ENCODE measurements at places on chromosomes 2 and 18. TPM values are rescaled to one million over a fixed set of nuclear protein-coding genes. Genes with fewer than 3 reads are reported as not detected.

Gene DCDC2C
- not detected for total RNA-seq

Gene DUSP2
- total RNA-seq, result 2.0 TPM

Gene ACVR1C
- 0.27 TPM for total RNA-seq

Gene RAX
- total RNA-seq, result not detected

Gene HJURP
- 0.67 TPM for total RNA-seq

Gene ZC3H15
- total RNA-seq, result 72.1 TPM

Gene ANKRD29
- total RNA-seq, result 12.6 TPM

Gene CCDC74B
- total RNA-seq, result 2.7 TPM

Gene KCNS3
- 0.94 TPM for total RNA-seq

Gene MSTN
- not detected for total RNA-seq

Gene TMEM163
- total RNA-seq, result not detected

Gene EGR4
- total RNA-seq, result not detected

- no peak for DNase-seq
These were observed 11.2 kb upstream of the ANKRD53 start for GRCh38 chr2:70967189-70967588.

- no peak for DNase-seq
These were observed 99.6 kb downstream of the BABAM2 start for GRCh38 chr2:27990030-27990590.

DNA sequence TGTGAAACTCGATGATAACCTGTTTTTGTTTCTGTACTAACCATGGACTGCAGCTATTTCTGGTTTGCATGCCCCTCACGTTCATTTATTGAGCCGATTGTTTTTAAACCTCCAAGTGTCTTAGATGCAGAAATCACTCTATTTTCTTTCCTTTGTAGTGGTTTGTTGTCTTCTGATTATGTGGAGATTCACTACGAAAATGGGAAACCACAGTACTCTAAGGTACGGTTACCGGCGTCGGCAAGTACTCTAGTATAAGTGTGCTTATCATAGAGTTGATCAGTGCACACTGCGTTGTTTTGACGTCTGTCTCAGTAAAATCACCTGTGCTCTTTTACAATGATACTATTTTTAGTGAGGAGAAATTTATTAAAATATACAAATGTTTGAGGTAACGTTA lies 87.4 kb downstream of the ADAM23 start:
- no peak for DNase-seq

- DNase-seq, result peak; percentile 17
These were observed 183.7 kb downstream of the NRP2 start for GRCh38 chr2:205865905-205866441.

DNA sequence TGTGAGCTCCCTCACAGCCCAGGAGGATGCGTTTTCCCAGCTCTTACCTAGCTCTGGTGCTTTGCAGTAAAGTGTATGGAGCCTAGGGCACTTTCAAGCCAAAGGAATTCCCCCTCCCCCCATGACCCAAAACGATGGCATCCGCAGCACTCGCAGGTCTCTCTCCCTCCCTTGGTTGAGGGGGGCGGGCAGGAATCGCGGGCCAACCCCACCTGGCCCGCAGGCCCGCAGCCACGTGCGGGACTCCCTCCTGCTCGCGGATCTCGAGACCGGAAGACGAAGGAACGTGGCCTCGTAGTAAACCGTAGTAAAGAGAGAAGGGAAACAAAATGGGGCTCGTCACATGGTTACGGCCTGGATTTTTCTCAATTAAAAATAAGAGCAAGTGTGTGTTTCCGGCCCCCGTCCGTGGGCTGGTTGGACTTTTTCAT lies 8.5 kb downstream of the IRS1 start:
- peak; percentile 59 for DNase-seq

DNA sequence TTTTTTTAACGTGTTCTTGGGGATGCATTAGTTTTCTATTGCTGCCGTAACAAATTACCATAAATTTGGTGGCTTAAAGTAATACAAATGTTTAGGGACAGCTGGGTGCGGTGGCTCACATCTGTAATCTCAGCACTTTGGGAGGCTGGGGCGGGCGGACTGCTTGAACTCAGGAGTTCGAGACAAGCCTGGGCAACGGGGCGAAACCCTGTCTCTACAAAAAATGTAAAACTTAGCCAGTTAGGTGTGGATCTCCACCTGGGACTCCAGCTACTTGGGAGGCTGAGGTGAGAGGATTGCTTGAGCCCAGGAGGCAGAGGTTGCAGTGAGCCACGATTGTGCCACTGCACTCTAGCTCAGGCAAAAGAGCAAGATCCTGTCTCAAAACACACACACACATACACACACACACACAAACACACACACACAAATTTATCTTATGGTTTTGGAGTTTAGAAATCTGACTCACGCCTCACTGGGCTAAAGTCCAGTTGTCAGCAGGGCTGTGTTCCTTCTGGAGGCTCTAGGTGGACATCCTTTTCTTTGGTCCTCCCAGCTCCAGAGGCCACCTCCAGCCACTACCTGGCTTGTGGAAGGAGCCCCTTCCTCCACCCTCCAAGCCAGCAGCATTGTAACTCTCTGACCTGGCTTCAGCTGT lies 76.1 kb downstream of the SEPTIN10 start:
- DNase-seq, result no peak

- DNase-seq, result peak; percentile 4
These were observed 7.2 kb downstream of the BOLL start for GRCh38 chr2:197777823-197778407.

GRCh38 chr2:10053351-10053750 lies 10.0 kb downstream of the KLF11 start:
- DNase-seq, result no peak

DNA sequence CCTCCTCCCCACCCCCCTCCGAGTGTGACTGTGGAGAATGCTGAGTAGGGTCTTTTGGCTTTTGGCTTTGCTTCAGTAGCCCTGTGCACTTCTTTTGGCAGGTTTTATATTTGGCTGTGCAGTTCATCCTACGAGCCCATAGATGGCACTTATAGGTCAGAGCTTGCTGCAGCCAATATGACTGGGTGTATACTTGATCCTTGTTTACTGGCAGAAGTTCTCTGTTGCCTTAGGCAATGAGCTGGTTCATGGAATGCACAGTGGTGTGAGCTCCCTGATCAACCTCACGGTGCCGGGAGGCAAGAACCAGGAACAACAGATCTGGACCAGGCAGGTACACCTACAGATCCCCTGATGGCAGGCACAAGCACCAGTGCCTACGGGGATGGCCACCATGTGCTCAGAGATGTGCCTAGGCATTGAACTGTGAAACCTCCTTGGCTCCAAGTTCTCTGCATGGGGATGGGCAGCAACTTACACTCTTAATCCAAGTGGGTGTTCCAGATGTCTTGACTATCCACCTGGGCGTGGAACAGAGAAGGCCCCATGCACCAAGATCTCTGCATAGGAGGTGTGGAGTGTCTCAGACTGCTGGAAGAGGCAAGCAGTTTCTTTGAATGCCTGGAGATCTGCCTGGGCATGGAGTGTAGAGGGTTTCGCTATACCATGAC lies 190.4 kb downstream of the KIAA1328 start:
- DNase-seq, result peak; percentile 62

DNA sequence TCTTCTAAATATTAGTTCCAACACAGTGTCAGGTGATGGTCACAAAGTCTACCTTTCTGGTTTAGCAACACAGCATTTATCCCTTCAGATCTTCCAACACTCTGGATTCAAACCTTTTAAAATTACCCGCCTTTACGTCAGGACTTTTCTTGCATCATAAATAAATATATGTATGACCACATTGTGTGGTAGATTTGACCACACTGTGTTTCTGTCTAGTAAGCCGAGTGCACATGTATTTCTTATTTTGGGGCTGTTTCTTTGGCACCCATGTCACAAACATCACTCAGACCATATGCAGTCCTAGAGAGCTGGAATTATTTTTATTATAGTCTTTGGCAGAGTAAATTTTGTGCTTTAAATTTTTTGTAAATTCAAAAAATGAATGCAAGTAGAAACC lies 172.1 kb downstream of the ANKRD44 start:
- no peak for DNase-seq

- DNase-seq, result no peak
These were observed 59.4 kb downstream of the ADD2 start for GRCh38 chr2:70708376-70709199.

DNA sequence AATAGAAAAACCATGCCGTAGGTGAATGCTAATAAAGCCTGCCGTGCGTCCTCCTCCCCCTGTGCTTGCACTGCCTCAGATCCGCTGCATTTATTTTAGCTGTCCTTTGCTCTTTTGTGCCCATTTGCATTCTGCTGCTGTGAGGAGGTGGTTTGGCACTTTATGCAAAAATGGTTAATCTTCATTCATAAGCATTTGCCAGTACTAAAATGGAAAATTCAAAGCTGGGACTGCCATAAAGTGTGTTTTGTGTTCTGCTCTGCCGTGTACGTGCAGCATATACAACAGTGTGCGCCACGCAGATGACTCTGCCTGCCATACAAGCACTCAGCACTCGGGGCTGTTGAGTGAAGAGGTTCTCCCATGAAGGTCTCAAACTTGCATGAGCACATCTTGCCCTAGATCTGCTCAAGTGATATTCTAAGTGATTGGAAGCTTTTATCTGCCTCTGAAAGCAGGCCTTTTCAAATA lies 73.6 kb downstream of the SPATS2L start:
- no peak for DNase-seq

- no peak for DNase-seq
These were observed 91.2 kb upstream of the ALPP start for GRCh38 chr2:232287316-232287715.

GRCh38 chr18:79596446-79597175 lies 83.0 kb upstream of the CTDP1 start:
- no peak for DNase-seq

DNA sequence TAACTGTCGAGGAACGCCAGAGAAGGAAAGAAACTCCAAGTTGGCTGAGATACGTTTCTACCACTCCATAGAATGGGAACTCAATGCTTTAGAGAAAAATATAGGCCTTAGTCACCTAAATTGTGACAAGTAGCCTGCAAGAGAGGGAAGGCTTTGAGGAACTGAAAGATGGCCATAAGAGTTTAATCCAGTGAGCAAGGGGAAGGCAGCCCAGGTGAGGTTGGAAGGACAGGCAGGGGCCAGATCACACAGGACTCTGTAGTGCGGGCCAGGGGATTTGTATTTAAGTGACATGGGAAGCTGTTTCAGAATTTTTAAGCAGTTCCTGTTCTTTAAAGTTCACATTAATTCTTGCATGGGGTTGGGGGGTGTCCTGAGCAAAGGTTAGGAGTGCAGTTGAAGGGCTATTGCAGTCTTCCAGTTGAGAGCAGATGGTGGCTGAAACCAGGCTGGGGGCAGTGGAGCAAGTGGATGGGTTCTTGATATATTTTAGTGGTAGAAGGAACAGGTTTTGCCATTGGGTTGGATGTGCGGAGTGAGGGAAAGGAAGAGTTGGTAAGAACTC lies 138.9 kb upstream of the PELI1 start:
- DNase-seq, result no peak

GRCh38 chr2:143680885-143681405 lies 551.7 kb downstream of the ARHGAP15 start:
- DNase-seq, result no peak

All from mammary epithelial cell (primary cell).